Left ventricle myocardium inferior (tissue), 1 donor: ENCODE measurements at places on chromosomes 7 and 10. TPM values are rescaled to one million over a fixed set of nuclear protein-coding genes. Genes with fewer than 3 reads are reported as not detected.

GRCh38 chr7:11689096-11689495 is 142.9 kb downstream of the THSD7A start:
- H3K27me3 ChIP-seq, result no peaks in the 10 kb centered on the region
- no peak overlapping the region for H3K4me3 ChIP-seq
- H3K4me1 ChIP-seq, result no peaks in the 10 kb centered on the region
- no peak for DNase-seq
- H3K36me3 ChIP-seq, result no peaks in the 10 kb centered on the region
- H3K27ac ChIP-seq, result no peak overlapping the region

Gene FAM25A
- not detected for total RNA-seq

GRCh38 chr7:16822029-16822428 is 17.2 kb upstream of the AGR2 start:
- no peaks in the 10 kb centered on the region for H3K36me3 ChIP-seq
- DNase-seq, result no peak
- no peaks in the 10 kb centered on the region for H3K27me3 ChIP-seq
- no peaks in the 10 kb centered on the region for H3K4me1 ChIP-seq
- no peak overlapping the region for H3K4me3 ChIP-seq

- H3K4me3 ChIP-seq, result no peak overlapping the region
- H3K36me3 ChIP-seq, result no peaks in the 10 kb centered on the region
Measured at GRCh38 chr10:30176776-30177533, 117.6 kb upstream of the JCAD start.

DNA sequence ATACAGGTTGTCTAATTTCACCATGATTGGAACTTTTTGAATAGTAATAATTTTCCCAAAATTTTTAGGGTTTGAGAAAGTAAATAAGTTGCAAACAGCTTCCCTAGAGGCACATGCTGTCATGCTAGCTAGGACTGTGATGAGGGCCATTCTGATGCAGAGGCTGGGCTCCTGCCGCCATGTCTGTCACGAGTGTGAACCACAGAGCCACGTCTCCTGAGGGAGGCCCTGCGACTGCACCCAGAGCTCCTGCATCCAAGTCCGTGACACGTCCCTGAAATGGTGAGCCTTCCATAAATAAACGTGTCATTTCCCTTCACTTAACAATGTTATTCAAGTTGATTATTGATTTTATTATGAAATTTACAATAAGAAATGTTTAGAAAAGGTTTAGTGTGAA is 40.0 kb downstream of the C10orf120 start:
- H3K27ac ChIP-seq, result no peak overlapping the region
- no peaks in the 10 kb centered on the region for H3K36me3 ChIP-seq
- no peaks in the 10 kb centered on the region for H3K4me1 ChIP-seq
- H3K4me3 ChIP-seq, result no peak overlapping the region

GRCh38 chr7:30184791-30185487 is 50.2 kb downstream of the MTURN start:
- peak overlapping the region; percentile 76 for H3K27ac ChIP-seq
- no peak overlapping the region for H3K4me3 ChIP-seq
- peaks cover 36% of the 10 kb centered on the region for H3K4me1 ChIP-seq
- no peaks in the 10 kb centered on the region for H3K27me3 ChIP-seq
- H3K36me3 ChIP-seq, result no peaks in the 10 kb centered on the region

GRCh38 chr10:59648711-59649201 is 60.9 kb downstream of the SLC16A9 start:
- peaks cover 6% of the 10 kb centered on the region for H3K4me1 ChIP-seq
- H3K27me3 ChIP-seq, result no peaks in the 10 kb centered on the region
- H3K27ac ChIP-seq, result no peak overlapping the region
- DNase-seq, result no peak
- no peaks in the 10 kb centered on the region for H3K36me3 ChIP-seq
- no peak overlapping the region for H3K4me3 ChIP-seq

GRCh38 chr7:22480523-22481075 is 19.4 kb downstream of the STEAP1B start:
- H3K36me3 ChIP-seq, result no peaks in the 10 kb centered on the region
- DNase-seq, result no peak
- H3K4me1 ChIP-seq, result peaks cover 9% of the 10 kb centered on the region
- no peak overlapping the region for H3K4me3 ChIP-seq
- H3K27me3 ChIP-seq, result peaks cover 6% of the 10 kb centered on the region
- no peak overlapping the region for H3K27ac ChIP-seq

- H3K27ac ChIP-seq, result no peak overlapping the region
- no peak for DNase-seq
- H3K4me1 ChIP-seq, result peaks cover 63% of the 10 kb centered on the region
- no peak overlapping the region for H3K4me3 ChIP-seq
- H3K36me3 ChIP-seq, result peaks cover 17% of the 10 kb centered on the region
Measured at GRCh38 chr7:130951303-130951975, 217.4 kb upstream of the KLF14 start.

DNA sequence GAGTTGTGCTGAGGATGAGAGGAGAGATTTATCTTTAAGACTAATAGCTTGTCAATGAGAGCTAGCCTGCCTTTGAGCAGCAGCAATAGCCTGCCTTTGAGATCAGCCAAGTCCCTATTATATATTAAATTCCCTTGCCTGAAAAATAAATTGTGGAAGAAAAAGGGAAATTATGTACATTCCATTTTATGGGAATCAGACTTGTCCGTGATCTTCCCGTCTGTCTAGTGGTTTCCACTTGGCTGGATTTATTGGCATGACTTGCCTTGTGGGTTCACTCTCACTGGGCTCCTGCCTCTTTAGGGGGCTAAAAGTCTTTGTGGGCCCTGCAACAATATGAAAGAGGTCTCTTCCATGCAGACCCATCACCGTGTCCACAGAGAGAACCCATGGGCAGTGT is 171.7 kb upstream of the FRMD4A start:
- no peak for DNase-seq
- H3K27me3 ChIP-seq, result peaks cover 15% of the 10 kb centered on the region

GRCh38 chr10:13360587-13360986 is 12.5 kb upstream of the SEPHS1 start:
- peaks cover 16% of the 10 kb centered on the region for H3K27me3 ChIP-seq
- no peak overlapping the region for H3K27ac ChIP-seq
- H3K4me1 ChIP-seq, result no peaks in the 10 kb centered on the region
- no peak for DNase-seq
- no peaks in the 10 kb centered on the region for H3K36me3 ChIP-seq

GRCh38 chr7:41570766-41571165 is 132.1 kb downstream of the INHBA start:
- no peak for DNase-seq
- no peaks in the 10 kb centered on the region for H3K36me3 ChIP-seq
- no peak overlapping the region for H3K27ac ChIP-seq

Gene MYH16
- total RNA-seq, result not detected

Gene GPR15LG
- not detected for total RNA-seq

Gene RBM33
- total RNA-seq, result 30.8 TPM

GRCh38 chr7:28423918-28424514 is 11.7 kb downstream of the CREB5 start:
- no peak overlapping the region for H3K27ac ChIP-seq
- H3K4me3 ChIP-seq, result no peak overlapping the region
- DNase-seq, result no peak
- no peaks in the 10 kb centered on the region for H3K36me3 ChIP-seq
- no peaks in the 10 kb centered on the region for H3K27me3 ChIP-seq

GRCh38 chr7:54769203-54769602 is 10.2 kb upstream of the SEC61G start:
- DNase-seq, result no peak
- H3K27me3 ChIP-seq, result peaks cover 34% of the 10 kb centered on the region
- no peaks in the 10 kb centered on the region for H3K4me1 ChIP-seq
- H3K27ac ChIP-seq, result no peak overlapping the region
- H3K36me3 ChIP-seq, result no peaks in the 10 kb centered on the region
- H3K4me3 ChIP-seq, result no peak overlapping the region

- H3K4me1 ChIP-seq, result peaks cover 30% of the 10 kb centered on the region
- peak overlapping the region; percentile 70 for H3K27ac ChIP-seq
- H3K4me3 ChIP-seq, result peak overlapping the region; percentile 83
- peaks cover 8% of the 10 kb centered on the region for H3K36me3 ChIP-seq
- DNase-seq, result no peak
Measured at GRCh38 chr10:13527864-13528122, 1.0 kb downstream of the BEND7 start.

GRCh38 chr7:75045881-75046280 is 27.7 kb downstream of the RCC1L start:
- H3K4me3 ChIP-seq, result no peak overlapping the region
- H3K4me1 ChIP-seq, result peaks cover 10% of the 10 kb centered on the region
- H3K36me3 ChIP-seq, result peaks cover 75% of the 10 kb centered on the region
- H3K27ac ChIP-seq, result peak overlapping the region; percentile 77
- H3K27me3 ChIP-seq, result no peaks in the 10 kb centered on the region

- no peaks in the 10 kb centered on the region for H3K27me3 ChIP-seq
- H3K4me3 ChIP-seq, result no peak overlapping the region
- DNase-seq, result no peak
Measured at GRCh38 chr7:794671-795329, 37.5 kb upstream of the SUN1 start.

Gene FRAT1
- 4.2 TPM for total RNA-seq

- DNase-seq, result peak; percentile 49
- peaks cover 20% of the 10 kb centered on the region for H3K4me1 ChIP-seq
Measured at GRCh38 chr10:91582153-91582554, 50.7 kb downstream of the PPP1R3C start.

Gene PPP1R9A
- total RNA-seq, result 27.6 TPM

GRCh38 chr7:1665549-1666316 is 4.3 kb upstream of the ELFN1 start:
- peak overlapping the region; percentile 82 for H3K4me3 ChIP-seq
- DNase-seq, result peak; percentile 56
- no peaks in the 10 kb centered on the region for H3K36me3 ChIP-seq
- peaks cover 69% of the 10 kb centered on the region for H3K4me1 ChIP-seq

DNA sequence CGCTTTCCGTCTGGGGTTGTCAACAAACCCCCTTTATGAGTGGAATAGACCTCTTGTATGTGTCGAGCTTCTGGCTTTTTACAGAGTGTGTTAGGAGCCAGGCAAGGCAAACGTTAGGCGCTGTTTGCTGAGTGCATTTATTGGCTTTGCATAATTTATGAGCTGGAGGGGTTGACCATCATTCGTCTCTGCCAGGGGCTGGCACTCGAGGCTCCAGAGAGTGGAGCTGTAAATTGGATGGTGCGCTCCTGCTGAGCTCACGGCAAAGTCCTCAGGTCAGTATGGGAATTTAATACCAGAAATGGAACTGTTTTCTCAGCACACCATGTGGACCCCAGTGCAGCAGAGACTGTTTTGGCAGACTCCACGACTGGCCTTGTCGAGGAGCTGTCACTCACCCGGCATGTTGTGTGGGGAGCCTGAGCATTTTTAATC is 699.4 kb upstream of the GALNT17 start:
- H3K27ac ChIP-seq, result no peak overlapping the region
- H3K4me1 ChIP-seq, result no peaks in the 10 kb centered on the region
- H3K36me3 ChIP-seq, result no peaks in the 10 kb centered on the region
- H3K27me3 ChIP-seq, result no peaks in the 10 kb centered on the region

Gene EPHB6
- 4.4 TPM for total RNA-seq

- no peak overlapping the region for H3K4me3 ChIP-seq
- H3K36me3 ChIP-seq, result no peaks in the 10 kb centered on the region
- no peak overlapping the region for H3K27ac ChIP-seq
- no peak for DNase-seq
- no peaks in the 10 kb centered on the region for H3K27me3 ChIP-seq
Measured at GRCh38 chr7:1915326-1915725, 245.2 kb downstream of the ELFN1 start.

Gene AGAP9
- total RNA-seq, result 1.6 TPM

- peaks cover 8% of the 10 kb centered on the region for H3K4me1 ChIP-seq
- H3K27me3 ChIP-seq, result peaks cover 15% of the 10 kb centered on the region
- H3K4me3 ChIP-seq, result no peak overlapping the region
- H3K36me3 ChIP-seq, result no peaks in the 10 kb centered on the region
- H3K27ac ChIP-seq, result no peak overlapping the region
- DNase-seq, result no peak
Measured at GRCh38 chr10:124075231-124075955, 18.0 kb downstream of the CHST15 start.

Gene ECD
- 15.8 TPM for total RNA-seq

GRCh38 chr10:74179111-74179710 is 28.2 kb downstream of the ADK start:
- H3K36me3 ChIP-seq, result no peaks in the 10 kb centered on the region
- no peaks in the 10 kb centered on the region for H3K27me3 ChIP-seq

GRCh38 chr7:133331861-133332260 is 79.0 kb downstream of the EXOC4 start:
- H3K27ac ChIP-seq, result no peak overlapping the region
- H3K4me3 ChIP-seq, result no peak overlapping the region
- DNase-seq, result no peak
- no peaks in the 10 kb centered on the region for H3K27me3 ChIP-seq

DNA sequence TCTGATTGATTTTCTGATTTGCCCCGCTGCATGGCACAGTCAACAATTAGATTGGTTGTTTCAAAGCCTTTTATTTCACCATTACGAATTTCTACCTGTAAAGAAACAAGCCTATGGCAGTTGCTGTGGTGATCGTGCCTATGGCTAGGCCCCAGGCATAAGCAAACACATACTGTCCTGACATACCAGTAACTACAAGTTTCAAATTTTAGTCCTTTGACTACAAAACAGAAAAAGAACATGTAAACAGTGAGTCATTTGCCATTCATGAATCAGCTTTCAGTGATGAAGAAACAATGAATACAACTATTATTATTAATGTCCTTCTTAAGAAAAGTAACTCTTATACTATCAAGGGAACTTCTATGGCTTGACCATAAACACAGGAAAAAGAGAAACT is 168.0 kb upstream of the LRRN3 start:
- H3K27me3 ChIP-seq, result no peaks in the 10 kb centered on the region
- peaks cover 26% of the 10 kb centered on the region for H3K4me1 ChIP-seq
- no peaks in the 10 kb centered on the region for H3K36me3 ChIP-seq
- H3K27ac ChIP-seq, result no peak overlapping the region
- no peak overlapping the region for H3K4me3 ChIP-seq

Gene SFTPA1
- total RNA-seq, result not detected

Gene CYP2C19
- total RNA-seq, result not detected

Gene CCL24
- not detected for total RNA-seq

DNA sequence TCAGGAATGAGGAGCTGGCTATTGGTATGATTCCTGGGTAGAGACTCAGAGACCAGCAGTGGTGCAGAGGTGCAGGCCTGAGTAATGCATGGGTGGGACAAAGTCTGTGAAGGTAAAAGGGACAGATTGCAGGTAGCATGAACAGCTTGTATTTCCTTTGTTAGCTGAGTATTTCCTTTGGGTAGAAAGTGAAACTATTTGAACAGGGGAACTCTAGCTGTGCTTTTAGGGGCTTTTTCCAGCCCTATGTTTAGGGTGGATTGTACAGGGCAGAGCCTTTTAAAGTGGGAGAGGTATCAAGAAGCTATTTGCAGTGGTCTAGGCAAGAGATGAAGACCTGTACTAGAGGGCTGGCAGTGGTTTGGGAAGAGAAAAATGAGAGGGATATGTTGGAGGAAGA is 739.9 kb downstream of the REEP3 start:
- H3K27me3 ChIP-seq, result no peaks in the 10 kb centered on the region
- no peak overlapping the region for H3K4me3 ChIP-seq
- H3K4me1 ChIP-seq, result no peaks in the 10 kb centered on the region
- H3K27ac ChIP-seq, result no peak overlapping the region
- no peaks in the 10 kb centered on the region for H3K36me3 ChIP-seq

- no peaks in the 10 kb centered on the region for H3K27me3 ChIP-seq
- no peak overlapping the region for H3K4me3 ChIP-seq
- DNase-seq, result no peak
- H3K27ac ChIP-seq, result no peak overlapping the region
Measured at GRCh38 chr7:102061981-102062390, 224.7 kb upstream of the SH2B2 start.

GRCh38 chr7:28643584-28644340 is 231.4 kb downstream of the CREB5 start:
- DNase-seq, result no peak
- no peaks in the 10 kb centered on the region for H3K27me3 ChIP-seq
- no peaks in the 10 kb centered on the region for H3K36me3 ChIP-seq
- H3K4me3 ChIP-seq, result no peak overlapping the region
